Large intestine (tissue), 12 donors: ENCODE measurements at places on chromosomes 4 and X. TPM values are rescaled to one million over a fixed set of nuclear protein-coding genes. Genes with fewer than 3 reads are reported as not detected.

DNA sequence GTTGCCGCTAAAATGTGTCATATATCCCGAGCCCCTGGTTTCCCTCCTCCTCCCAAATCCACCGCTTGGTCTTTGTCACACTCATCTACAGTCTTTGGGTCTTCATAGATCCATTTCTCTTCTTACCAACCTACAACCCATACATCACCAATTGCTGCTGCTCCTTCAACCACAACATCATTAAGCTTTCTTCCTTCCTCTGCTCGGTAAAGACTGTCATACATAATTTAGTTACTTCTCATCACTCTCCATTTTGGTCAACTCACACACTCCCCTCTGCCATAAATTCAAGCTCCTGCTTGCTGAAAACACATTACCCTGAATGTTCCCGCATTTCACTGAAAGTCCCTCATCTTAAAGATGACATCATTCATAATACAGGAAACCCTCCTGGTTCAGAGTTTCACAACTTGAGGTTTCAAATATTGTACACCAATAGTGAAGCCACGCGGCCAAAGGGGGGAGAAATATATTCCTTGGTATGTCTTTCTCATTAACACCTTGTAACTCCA lies 1.7 kb upstream of the DCTD start:
- no peak for DNase-seq

- no peak for DNase-seq
Observed at GRCh38 chrX:32480019-32480418, 731.3 kb downstream of the DMD start.

DNA sequence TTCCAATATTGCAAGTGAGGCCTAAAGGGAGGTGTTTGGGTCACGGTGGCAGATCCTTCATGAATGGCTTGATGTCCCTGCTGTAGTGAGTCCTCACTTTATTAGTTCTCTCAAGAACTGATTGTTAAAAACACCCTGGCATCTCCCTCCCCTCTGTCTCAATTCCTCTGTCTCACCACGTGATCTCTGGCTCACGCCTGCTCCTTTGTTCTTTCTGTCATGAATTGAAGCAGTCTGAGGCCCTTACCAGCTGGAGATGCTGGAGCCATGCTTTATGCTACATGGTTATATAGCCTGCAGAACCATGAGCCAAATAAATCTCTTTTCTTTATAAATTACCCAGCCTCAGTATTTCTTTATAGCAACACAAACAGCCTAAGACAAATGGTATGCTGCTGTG lies 980.7 kb upstream of the GRIA3 start:
- DNase-seq = no peak

GRCh38 chrX:19789782-19790181 lies 97.6 kb downstream of the SH3KBP1 start:
- no peak for DNase-seq

GRCh38 chrX:78493180-78493579 lies 165.8 kb upstream of the CYSLTR1 start:
- DNase-seq = no peak

- no peak for DNase-seq
Observed at GRCh38 chr4:42454755-42455420, 57.6 kb downstream of the SHISA3 start.

- DNase-seq = no peak
Observed at GRCh38 chr4:26984896-26985295, 124.3 kb downstream of the STIM2 start.

- peak; percentile 38 for DNase-seq
Observed at GRCh38 chr4:55435141-55435841, 39.5 kb downstream of the TMEM165 start.

DNA sequence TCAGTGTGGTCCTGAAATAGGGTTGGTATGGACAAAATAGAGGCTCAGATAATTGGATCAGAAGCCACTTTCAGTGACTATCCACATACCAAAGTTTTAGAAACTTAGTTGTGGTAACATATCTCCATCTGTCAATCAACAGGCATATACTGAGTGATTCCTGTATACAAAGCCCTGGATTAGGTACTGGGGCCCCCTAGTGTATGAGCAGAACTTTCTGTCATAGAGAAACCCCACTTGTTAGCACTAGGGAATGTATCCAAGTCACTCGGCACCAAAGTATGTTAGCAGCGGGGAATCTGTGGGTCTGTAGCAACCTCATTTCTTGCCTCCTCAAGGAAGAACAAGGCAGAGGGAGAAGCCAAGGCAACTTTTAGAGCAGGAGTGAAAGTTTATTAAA lies 50.7 kb downstream of the MAP7D3 start:
- peak; percentile 17 for DNase-seq

DNA sequence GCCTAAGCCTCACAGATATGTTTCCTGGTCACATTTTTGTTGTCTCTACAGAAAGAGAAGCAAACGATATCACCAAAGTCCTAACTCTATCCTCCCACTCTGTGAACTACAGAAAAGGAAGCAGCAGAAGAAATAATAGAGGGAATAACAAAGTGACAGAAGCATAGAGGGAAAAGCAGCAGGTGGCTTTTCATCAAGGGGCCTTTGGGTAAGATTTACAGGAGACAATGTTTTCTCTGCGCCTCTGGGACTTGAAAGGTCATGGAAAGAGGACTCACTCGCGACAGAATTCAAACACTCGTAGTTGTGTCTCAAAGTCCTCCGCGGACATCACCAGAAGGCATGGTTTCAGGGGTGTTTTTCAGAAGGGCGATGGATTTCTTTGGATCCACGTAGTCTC lies 66.1 kb downstream of the SORBS2 start:
- DNase-seq = no peak

DNA sequence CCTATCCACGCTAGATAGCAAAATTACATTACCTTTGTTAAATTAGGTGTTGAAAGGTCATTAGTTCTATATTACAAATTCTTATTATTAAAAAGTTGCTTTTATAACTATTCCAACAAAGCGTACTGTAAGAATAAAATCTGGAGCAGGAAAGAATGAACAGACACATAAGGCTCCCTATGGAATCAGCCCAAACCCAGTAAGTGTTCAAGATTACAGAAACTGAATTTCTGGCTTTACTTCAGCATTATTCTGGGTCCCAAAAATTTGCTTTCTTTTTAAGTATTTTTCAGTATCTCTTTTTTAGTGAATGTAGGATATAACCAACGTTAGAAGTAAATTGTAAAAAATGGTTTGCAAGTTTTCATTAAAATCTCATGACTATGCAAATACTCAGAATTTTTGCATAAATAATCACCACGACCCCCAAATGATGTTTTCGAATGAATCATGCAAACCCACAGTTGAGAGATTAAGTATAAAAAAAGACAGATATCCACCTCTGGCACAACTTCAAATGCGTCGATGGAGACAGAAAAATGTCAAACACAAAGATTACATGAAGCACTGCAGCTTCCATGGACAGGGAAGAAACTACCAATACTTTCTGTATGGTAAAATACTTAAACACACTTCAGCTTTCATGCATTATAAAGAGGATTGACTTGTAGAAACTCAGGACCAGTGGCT lies 238.5 kb downstream of the RASL11B start:
- no peak for DNase-seq

DNA sequence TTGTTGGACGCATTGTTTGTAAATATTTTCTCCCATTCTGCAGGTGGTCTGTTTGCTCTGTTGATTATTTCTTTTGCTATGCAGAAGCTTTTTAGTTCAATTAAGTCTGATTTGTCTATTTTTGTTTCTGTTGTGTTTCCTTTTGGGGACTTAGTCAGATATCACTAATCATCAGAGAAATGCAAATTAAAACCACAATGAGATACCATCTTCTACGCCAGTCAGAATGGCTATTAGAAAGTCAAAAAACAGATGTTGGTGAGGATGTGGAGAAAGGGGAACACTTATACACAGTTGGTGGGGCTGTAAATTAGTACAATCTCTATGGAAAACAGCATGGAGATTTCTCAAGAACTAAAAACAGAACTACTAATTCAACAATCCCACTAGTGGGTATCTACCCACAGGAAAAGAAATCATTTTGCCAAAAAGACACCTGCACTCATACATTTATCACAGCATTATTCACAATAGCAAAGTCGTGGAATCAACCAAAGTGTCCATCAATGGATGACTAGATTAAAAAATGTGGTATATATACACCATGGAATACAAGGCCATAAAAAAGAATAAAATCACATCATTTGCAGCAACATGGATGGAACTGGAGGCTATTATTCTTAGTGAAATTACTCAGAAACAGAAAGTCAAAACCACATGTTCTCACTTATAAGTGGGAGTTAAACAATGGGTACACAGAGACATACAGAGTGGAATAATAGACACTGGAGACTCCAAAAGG lies 8.1 kb downstream of the COQ2 start:
- no peak for DNase-seq

GRCh38 chr4:176919631-176920030 lies 126.9 kb upstream of the VEGFC start:
- DNase-seq = no peak

DNA sequence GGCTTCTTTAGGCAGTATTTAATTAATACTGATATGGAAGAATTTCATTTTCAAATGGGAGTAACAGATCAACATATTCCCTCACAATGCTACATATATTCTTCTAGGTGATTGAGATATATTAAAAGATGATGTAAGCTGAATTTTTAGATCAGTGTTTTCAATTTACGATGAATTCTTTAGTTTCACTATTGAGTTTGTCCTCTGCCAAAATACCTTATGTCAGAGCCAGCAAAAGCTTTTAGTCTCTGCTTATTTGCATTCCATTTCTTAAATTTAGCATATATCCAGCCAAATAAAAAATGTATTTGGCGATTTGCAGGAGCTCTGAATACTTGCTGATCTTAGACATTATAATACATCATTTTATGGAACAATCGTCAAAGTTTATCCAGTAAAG lies 144.3 kb downstream of the MOSPD2 start:
- no peak for DNase-seq

DNA sequence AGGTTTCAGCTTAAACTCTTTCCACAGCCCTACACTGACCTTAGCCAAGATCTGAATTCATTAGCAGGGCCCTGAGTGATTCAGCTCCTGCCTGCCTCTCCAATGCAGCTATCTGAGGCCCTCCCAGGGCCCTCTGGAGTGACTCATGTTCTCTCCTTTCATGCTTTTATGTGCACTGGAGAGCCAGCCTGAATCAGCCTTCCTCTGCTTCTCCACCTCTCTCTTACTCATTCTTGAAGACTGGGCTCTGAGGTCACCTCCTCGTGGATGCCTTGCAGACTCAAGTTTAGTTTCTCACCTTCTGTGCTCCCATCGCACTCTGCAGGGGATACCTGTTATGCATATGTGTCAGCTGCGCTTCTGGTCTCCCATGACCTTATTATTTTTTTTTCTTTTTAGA lies 3.1 kb upstream of the OCIAD2 start:
- DNase-seq = peak; percentile 50

GRCh38 chrX:115503099-115503498 lies 57.9 kb upstream of the PLS3 start:
- DNase-seq = no peak

GRCh38 chrX:75149654-75150053 lies 6.4 kb downstream of the ABCB7 start:
- no peak for DNase-seq

PCSK1N gene
- polyA plus RNA-seq = 178 TPM

TMSB15B gene
- 10.3 TPM for polyA plus RNA-seq

- no peak for DNase-seq
Observed at GRCh38 chrX:52139545-52139895, 45.2 kb upstream of the MAGED4 start.

GRCh38 chrX:17053502-17053901 lies 107.0 kb downstream of the REPS2 start:
- no peak for DNase-seq

DNA sequence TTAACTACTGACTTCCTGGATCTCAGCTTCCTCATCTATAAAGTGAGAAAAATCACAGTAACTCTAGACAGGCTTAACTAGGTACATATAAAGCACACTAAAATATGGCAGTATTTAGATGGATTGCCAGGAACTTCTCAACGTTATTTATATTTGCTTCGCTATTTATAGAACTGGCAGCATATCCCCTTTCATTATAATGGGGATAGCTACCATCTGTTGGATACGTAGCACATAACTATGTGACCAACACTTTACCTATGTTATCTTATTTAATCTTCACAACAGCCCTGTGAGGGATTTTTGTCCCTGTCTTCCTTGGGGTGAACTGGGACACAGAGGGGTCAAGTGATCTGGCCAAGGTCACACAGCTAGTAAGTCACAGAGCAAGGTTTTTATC lies 64.6 kb downstream of the ENPEP start:
- no peak for DNase-seq

- DNase-seq = no peak
Observed at GRCh38 chrX:69195192-69195591, 29.9 kb upstream of the PJA1 start.

- no peak for DNase-seq
Observed at GRCh38 chr4:182286035-182286434, 42.8 kb downstream of the TENM3 start.

DNA sequence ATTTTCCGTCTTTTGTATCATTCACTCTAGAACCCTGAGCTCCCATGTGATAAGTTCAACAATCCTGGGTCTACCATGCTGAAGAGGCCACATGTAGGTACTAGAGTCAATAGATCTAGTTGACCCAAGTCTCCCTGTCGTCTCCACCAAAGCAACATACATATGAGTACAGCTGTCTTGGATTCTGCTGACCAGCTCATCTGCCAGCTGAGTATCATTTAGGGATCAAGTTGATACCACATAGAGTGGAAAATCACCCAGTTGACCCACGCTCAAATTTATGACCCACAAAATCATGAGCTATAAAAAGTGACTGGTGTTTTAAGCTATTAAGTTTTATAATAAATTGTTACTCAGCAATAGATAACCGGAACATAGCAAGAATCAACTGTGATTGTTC lies 61.8 kb downstream of the DMD start:
- no peak for DNase-seq

DNA sequence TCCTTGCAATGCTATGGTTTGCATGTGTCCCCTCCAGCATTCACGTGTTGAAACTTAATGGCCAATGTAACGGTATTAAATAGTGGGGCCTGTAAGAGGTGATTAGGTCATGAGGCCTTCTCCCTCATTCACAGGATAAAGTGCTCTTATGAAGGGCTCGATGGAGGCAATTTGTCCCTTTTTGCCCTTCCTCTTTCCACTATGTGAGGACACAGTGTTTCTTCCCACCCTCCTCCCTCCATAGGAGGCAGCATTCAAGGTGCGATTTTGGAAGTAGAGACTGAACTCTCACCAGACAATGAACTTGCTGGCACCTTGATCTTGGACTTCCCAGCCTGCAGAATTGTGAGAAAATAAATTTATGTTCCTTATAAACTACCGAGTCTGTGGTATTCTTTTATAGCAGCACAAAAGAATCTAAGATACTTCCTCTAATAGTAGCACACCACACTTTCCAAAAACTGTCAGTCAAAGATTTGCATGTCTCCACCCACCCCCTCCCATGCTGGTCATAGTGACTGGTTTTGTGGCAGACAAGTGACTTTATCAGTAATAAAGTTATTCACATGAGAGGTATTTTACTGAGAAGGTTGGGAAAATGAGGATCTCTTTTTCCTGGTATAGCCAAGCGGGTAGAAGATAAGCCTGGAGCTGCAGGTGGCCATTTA lies 113.5 kb upstream of the TTC29 start:
- DNase-seq = no peak

GRCh38 chrX:95058815-95059214 lies 1384.8 kb downstream of the FAM133A start:
- DNase-seq = no peak

FAM47E gene
- 11.9 TPM for polyA plus RNA-seq

PSAPL1 gene
- polyA plus RNA-seq = 0.49 TPM

MAGEB10 gene
- not detected for polyA plus RNA-seq
